ENCODE measurements at places on chromosomes 4 and X.

- no peak overlapping the region for H3K27ac ChIP-seq
- DNase-seq: no peak
- H3K4me3 ChIP-seq: no peak overlapping the region
- no peaks in the 10 kb centered on the region for H3K27me3 ChIP-seq
These were observed 24.4 kb upstream of the PDZD4 start for GRCh38 chrX:153854702-153855101.

DNA sequence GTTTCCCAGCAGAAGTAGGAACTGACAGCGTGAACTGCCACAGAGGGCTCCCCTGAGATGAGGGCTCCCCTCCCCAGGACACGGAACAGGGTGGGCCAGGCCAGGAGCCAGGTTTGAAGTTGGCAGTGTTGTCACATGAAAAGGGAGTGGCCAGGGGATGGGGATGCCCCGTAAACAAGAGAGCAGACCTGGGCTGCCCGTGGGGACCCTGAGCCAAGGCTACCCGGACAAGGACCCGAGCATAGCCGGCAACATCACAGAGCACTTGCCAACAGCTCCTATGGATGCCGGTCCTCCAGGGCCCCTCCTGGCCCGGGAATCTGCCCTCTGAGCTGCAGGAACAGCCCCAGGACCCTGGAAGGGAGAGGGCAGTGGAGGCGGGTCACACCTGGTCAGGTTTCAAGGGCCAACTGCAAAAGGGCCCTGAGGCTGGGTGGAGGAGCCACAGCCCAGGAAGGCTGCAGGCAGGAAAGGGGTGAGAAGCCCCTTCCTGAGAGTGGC, 102.1 kb downstream of the CPZ start:
- DNase-seq: no peak
- H3K27me3 ChIP-seq: no peaks in the 10 kb centered on the region
- H3K36me3 ChIP-seq: no peaks in the 10 kb centered on the region
- no peak overlapping the region for H3K27ac ChIP-seq
- no peaks in the 10 kb centered on the region for H3K4me1 ChIP-seq
- H3K4me3 ChIP-seq: no peak overlapping the region

DNA sequence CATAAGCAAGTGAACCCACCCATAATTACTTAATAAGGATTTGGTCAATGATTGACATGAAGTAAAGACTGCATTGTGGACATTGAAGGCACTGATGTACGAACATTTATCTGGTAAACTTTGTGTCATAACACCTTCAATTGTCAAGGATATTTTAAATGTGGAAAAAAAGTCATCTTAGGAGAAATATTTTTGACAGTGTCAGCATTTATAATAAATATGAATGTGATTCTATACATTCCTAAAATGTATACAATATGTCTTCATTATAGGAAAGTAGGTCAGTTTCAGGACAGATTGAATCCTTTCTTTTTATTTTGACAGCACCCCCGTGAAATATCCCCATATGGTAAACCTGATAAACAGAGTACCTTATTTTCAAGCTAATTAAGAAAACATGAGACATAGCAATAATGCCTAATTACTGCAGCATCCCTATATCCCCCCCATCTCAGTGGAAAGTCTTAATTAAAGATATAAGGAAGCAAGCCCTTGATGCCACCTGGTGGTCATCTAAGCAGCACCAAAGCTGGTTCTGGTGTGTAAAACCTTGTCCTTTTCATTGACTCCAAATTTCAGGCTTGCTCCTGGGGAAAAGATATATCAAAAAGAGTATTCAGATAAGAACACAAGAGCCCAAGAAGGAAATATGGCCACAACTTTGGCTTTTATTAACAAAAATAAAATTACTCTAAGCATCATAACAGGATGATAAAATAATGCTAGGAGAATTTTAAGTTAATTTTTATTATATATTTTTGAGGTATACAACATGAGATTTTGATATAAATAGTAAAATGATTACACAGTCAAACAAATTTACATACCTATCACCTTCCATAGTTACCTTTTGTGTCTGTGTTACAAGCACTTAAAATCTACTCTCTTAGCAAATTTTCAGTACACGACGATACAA, 379.7 kb downstream of the TLL1 start:
- no peaks in the 10 kb centered on the region for H3K4me1 ChIP-seq
- no peak overlapping the region for H3K27ac ChIP-seq
- no peak for DNase-seq

DNA sequence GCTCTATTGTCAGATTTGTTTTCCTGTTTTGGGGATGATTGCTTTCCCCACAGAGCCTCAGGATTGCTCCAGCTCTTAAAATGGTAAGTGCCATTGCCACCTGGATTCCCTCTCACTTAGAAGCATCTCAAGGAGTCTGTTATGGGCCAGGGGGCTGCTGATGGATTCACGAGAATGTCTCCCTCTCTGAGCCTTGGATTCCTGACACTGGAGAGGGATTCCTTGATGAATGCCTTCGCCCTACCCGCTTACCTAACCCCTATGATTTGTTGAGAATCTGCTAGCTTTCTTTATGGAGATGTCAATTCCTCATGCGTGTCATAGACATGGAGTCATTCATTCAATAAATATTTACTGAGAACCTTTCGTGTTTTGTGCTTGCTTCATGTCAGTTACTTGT, 36.9 kb upstream of the TENM3 start:
- no peaks in the 10 kb centered on the region for H3K36me3 ChIP-seq
- H3K27me3 ChIP-seq: no peaks in the 10 kb centered on the region
- no peak for DNase-seq
- no peaks in the 10 kb centered on the region for H3K4me1 ChIP-seq

- H3K4me3 ChIP-seq: no peak overlapping the region
- no peaks in the 10 kb centered on the region for H3K4me1 ChIP-seq
- H3K27me3 ChIP-seq: no peaks in the 10 kb centered on the region
- no peak overlapping the region for H3K27ac ChIP-seq
These were observed 545.3 kb upstream of the FAT1 start for GRCh38 chr4:187268940-187269339.

DNA sequence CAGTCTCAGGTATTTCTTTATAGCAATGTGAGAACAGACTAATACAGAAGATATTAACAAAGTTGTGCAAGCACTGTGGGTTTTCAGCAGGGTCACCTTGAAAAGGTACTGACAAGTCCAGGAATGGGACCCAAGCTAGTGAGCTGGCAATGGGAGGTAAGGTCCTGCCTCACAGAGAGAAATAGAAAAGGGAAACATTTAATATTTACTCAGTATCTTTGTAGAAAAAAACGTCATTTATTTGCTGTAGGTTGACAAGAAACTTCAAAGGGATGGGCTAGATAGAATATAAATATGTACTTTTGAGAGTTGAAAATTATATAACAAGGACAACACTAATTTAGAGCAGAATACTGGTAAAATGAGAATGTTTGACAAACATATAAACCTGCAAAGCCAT, 89.0 kb downstream of the GPRIN3 start:
- DNase-seq: no peak
- H3K27me3 ChIP-seq: peaks cover 2% of the 10 kb centered on the region
- H3K4me1 ChIP-seq: no peaks in the 10 kb centered on the region
- H3K27ac ChIP-seq: no peak overlapping the region

DNA sequence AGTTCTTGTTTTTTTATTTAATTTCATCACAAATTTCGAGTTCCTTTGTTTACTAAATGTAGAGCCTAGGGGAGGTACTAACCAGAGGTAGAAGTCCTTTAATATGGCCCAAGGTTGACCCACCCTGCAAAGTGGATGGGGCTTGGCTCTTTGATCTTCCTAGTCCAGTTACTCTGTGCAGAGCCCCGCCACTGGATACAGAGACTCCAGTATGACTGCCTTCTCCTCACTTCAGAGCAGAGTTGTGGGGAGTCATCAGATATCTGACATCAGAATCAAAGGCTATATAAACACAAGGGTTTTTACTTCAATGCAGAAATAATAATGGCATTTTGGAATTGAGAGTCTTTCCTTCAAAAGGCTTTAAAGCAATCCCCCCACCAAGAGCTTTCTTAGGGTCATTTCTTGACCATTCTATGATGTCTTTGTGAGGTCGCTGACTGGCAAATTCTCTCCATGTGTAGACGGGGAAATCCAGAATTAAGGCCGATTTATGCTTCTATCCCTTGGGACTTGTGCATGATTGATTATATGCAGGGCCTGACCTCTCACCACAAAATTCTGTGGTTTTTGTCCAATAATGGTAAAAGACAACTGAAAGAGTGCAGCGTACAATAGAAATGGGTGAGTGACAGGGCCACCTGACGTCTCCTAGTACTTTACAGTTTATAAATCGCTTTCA, 88.3 kb upstream of the CITED1 start:
- H3K36me3 ChIP-seq: no peaks in the 10 kb centered on the region
- H3K27ac ChIP-seq: no peak overlapping the region
- no peak for DNase-seq
- no peak overlapping the region for H3K4me3 ChIP-seq
- no peaks in the 10 kb centered on the region for H3K27me3 ChIP-seq
- no peaks in the 10 kb centered on the region for H3K4me1 ChIP-seq

- no peak overlapping the region for H3K27ac ChIP-seq
- no peak overlapping the region for H3K4me3 ChIP-seq
- H3K36me3 ChIP-seq: no peaks in the 10 kb centered on the region
- H3K27me3 ChIP-seq: no peaks in the 10 kb centered on the region
- H3K4me1 ChIP-seq: no peaks in the 10 kb centered on the region
These were observed 382.1 kb upstream of the EPHA5 start for GRCh38 chr4:66052426-66052825.

All from effector memory CD4-positive, alpha-beta T cell (primary cell).